ENCODE measurements at places on chromosomes 2 and 18.

GRCh38 chr2:227443889-227444568, 27.9 kb upstream of the AGFG1 start:
- DNase-seq, result no peak

DNA sequence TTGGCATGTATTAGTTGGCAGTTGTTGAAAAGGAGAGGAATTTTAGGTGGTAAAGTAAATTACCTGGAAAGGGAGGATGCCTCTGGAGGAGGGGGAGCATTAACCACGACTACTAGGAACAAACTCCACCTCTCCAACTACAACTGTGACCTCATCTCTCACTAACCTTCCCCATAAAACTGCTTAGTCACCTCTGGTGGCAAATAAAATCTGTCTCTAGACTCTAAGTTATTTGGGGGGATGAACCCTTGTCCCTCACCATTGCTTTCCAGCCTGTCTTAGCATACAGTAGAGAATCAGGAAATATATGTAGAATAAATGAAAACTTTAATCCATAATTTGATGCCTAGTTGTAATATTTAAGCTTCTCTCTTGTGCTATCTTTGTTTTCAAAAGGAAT, 27.6 kb upstream of the MYO1B start:
- DNase-seq, result no peak

GRCh38 chr18:2032036-2032435, 539.3 kb downstream of the METTL4 start:
- no peak for DNase-seq

DNA sequence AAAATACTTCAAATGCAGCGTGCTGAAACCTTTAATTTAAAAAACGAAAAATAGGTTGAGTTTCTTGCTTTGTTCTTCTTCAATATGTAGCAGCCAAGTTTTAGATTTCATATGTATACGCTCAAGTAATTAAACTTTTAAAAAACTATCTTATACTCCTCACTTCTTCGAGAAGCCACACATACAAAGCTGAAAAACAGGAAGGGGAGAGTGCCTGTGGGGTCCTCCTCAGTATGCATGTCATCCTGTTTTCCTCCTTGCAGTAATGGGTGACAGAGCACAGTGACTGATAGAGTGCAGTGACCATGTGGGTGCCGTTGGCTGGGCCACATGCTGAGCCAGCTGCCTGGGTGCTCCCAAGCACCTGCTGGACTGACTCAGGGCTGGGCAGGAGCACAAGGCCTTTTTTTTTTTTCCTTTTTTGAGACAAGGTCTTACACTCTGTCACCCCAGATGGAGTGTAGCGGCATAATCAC, 33.3 kb downstream of the UXS1 start:
- peak; percentile 48 for DNase-seq

DNA sequence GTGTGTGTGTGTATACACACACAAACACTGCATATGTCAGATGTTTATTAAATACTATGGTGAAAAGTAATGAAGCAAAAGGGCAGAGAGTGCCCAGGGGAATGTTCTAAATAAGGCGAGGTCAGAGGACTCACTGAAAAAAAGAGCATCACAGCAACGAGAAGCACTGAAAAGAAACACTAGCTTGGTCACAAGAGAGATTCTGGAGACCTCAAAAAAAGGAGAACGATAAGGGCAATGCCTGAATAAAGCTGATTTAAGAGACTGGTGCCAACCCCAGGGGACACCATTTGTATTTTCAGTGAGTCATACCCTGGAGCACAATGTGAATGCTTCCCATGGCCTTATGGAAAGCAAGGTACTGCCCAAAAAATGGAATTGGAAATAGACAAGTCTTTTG, 14.5 kb downstream of the SLC40A1 start:
- no peak for DNase-seq

- peak; percentile 35 for DNase-seq
These were observed at the start of gene SNTG2 for GRCh38 chr2:950080-950966. TSS of gene SNTG2 (plus strand) at chr2:950849. CDS start at chr2:950997, 148 bp downstream.

DNA sequence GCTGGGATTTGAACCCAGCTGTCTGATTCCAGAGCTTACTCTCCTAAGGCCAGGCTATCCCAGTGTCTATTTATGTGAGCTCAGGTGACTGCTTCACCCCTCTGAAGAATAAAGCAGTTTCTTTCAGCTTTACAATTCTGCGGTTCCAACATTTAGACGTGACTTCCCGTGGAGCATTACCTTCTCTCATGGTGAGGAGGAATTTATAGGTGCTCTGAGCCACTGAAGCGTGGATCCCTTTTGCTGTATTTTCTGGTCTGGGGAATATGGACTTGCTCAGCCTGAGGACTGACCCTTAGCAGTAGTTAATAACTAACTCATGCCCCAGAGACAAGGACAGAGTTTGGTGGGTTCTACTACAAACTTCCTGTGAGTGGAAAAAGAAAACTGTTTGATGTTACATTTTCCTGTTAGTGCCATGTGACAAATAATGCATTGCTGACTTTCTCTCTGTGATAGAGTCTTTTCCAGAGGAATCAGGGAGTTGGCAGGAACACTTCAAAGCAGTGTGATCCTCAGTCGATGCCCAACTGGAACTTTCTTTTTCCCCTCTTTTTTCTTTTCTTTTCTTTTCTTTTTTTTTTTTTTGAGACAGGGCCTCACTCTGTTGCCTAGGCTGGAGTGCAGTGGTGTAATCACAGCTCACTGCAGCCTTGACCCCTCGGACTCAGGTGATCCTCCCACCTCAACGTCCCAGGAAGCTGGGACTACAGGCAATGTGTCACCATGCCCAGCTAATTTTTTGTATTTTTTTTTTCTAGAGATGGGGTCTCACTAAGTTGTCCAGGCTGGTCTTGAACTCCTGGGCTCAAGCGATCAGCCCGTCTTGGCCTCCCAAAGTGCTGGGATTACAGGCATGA, 21.9 kb downstream of the CASP10 start:
- no peak for DNase-seq
